ENCODE measurements at places on chromosomes 11 and 22. TPM values are rescaled to one million over a fixed set of nuclear protein-coding genes. Genes with fewer than 3 reads are reported as not detected.

DNA sequence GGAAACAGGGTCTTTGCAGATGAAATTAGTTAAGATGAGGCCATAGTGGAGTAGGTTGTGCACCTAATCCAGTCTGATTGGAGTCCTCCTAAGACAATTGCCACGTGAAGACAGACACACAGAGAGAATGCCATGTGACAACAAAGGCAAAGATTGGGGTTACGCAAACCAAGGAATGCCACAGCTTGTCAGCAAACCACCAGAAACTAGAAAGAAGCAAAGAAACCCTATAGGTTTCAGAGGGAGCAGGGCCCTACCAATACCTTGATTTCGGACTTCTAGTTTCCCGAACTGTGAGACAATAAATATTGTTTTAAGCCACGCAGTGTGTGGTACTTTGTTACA, 8.2 kb upstream of the LAYN start:
- no peak for DNase-seq

The CD248 gene
- 32.6 TPM for total RNA-seq

DNA sequence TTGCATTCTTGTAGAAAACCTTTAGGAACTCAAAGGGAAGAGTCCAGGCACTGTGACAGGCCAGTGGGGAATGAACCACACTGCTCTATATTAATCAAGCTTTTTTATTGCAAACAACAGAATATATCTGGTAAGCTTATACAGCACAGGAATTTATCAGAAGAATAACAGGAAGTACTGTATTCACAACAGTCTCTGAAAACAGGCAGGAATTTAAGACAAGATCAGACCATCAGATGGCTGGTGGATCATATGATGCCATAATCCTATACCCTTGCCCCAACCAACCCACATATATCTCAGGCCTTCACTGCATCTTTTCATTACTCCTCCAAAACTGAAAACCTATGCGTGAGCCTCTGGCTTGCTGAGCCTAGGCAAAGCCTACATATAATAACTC, 1.0 kb upstream of the HTATIP2 start:
- no peak for DNase-seq

DNA sequence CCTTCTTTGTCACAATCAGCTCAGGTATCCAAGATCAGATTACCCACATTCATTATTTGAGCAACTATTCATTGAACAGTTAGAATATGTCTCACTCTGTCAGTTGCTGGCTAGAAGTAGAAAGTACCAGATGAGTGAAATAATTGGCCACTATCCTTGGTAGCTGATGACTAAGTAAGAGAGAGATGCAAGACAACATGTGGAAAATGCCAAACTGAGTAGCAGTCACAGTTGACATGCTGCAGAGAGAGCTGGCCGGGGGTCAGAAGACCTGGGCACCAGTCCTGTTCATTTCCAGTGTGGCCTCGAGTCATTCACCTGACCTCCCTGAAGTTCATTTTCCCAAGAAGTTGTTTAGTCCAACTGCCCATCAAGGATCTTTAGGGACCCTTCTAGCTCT, 22.5 kb upstream of the SMIM35 start:
- DNase-seq, result no peak

DNA sequence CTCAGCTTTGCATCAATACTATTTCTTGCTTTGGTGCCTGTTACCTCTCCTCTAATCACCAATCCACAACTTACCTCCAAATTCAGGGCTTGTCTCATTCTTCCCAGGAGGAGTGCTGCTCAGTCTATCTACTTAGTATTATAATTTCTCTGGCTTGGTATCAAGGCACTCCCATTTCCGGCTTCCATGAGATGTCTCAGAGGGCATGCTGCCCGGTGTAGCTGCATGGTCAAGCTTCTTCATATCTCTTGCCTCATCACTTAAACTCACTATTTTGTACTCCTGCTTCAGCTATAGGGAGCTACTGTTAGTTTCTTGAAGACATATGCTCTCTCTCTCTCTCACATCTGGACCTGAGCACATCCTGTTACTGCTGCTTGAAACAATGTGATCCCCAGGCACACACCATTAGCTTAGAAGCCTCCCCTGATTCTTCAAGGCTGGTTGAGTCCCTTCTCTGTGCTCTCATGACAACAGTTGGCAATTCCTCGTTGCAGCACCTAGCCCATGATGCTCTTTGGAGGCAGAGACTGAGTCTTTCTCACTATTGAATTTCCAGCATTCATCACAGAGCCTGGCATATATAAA, 182.8 kb upstream of the SYN3 start:
- no peak for DNase-seq

DNA sequence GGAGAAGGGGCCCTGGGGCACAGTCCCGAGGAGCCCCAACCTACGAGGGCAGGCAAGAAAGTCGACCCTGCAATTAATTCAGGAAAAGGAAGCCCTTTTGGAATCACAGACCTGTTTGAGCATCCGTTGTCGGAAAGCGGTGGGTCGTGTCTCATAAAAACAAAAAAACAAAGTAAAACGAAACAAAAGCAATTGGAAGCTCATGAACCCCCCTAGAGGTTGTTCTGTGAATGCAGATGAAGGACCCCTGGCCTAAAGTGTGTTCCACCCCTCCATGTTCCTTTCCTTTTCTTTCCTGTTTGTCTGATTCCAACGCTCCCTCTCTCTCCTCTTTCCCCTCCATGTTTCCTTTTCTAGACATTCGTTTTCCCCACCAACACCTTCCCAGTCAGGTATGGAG, 203.7 kb downstream of the GRIK4 start:
- no peak for DNase-seq

DNA sequence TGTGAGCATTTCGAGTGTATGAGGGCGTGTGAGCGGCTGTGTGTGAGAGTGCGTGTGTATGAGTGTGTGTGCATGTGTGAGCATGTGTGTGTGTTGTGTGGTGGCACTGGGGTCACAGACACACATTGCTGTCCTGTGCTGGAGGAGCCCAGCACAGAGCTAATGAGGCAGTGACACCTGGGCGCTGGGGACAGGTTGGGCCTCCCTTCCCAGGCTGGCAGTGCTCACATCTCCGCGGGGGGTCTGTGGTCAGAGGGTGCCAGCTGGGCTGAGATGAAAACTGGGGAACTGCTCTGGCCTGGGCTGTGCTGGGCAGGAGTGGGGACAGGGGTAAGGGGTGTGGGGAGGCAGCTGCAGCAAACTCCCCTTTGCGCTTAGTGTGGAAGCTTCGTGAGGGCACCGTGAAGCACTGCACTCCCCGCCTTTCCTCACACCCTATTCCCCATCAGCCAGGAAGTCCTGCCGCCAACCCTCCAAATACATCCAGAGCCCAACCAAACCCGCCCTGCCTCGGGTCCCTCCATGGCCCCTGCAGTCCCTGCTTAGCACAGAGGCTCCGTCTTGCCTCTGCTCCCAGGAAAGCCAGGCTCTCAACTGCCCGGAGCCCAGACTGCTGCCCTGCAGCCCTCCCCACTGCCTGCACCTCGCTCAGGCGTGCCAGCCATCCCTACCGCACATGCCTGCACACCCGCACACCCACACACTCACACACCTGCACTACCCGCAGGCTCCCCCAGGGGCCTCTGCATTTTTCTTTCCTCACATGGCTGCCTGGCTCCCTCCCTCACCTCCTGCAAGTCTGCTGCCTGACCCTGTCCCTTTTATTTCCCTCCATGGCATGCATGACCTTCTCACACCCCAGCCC, 62.0 kb upstream of the THY1 start:
- DNase-seq, result peak; percentile 45

- DNase-seq, result peak; percentile 85
Observed at GRCh38 chr11:12086271-12087074, 23.9 kb upstream of the MICAL2 start.

The FGF19 gene
- total RNA-seq, result not detected

DNA sequence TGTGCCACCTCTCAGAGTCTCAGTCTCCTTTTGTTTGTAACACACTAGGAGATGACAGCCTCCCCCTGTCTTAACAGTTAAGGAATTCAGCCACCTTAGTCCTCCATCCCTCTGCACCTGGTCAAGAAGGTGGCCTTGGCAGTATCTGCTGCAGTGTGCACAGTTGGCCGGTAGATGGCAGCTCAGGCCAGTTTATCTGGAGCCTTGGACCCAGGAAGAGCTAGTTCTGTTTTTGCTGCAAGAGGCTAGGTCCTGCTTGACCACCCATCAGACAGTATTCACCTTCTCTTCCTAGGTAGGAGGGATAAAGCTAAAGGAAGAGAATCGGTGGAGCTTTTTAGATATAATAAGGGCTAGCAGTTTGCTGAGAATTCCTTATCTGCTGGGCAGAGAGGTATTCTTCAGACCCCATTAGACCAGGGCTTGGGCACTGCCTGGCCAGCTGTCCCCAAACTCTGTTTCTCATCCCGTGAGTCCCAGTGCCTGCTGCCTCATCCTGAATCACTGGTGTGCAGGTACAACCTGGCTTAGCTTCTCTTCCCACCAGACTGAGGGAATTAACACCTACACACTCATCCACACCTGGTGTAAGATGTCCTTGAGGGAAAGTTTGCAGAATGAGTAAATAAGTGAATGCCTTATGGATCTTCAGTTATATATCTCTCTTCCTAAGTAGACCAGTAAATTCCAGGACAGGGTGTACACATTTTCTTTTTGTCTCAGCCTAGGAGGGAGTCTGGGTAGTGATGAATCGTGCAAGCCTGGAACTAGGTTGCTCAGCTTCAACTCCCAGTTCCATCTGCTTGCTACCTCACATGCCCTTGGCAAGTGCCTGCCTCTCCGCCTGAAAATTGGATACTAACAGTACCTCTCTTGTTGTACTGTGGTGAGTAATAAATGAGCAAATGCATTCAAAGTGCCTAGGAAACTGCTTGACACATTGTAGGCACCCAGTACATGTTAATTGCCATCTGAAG, 70.8 kb upstream of the NARS2 start:
- DNase-seq, result no peak

- DNase-seq, result no peak
Observed at GRCh38 chr11:43546561-43547429, 133.7 kb upstream of the HSD17B12 start.

- DNase-seq, result no peak
Observed at GRCh38 chr11:698493-699115, 3.0 kb downstream of the TMEM80 start.

DNA sequence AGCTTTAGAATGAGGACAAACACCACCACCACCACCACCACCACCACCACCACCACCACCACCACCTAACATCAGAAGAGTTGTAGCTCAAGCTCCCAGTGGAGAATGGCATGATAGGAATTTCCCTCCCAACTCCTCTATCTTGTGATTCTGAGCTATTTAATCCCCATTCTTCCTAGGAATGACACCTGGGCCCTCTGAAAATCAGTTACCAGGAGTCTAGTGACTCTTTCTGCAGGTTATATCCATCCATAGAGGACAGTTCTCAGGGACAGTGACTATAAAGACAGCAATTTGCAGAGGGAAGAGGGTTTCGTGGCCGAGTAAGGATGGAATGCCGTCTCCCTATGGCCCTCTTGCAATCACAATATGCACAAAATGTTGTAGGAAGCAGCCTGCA, 27.8 kb downstream of the MYH9 start:
- DNase-seq, result no peak

The MCM5 gene
- total RNA-seq, result 41.3 TPM

The SCYL1 gene
- total RNA-seq, result 83.6 TPM

DNA sequence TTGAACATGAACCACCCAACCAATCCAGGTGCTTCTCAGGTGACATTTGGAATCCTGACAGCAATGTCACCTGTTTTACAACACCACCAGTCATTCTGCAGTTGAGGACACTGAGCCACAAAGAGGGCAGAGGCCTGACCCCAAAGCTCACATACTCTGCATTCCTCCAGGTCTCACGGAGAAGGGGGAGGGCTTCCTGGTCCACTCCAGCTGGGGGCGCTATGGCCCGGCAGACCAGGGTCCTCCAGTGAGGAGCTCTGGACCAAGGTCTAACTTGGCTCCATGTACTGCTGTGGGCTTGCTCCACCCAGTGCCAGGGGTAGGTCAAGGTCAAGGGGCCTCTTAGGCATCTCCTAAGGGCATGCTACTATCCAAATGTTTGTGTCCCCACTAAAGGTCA, 1.5 kb upstream of the PNPLA3 start:
- no peak for DNase-seq

The PISD gene
- 66.5 TPM for total RNA-seq

DNA sequence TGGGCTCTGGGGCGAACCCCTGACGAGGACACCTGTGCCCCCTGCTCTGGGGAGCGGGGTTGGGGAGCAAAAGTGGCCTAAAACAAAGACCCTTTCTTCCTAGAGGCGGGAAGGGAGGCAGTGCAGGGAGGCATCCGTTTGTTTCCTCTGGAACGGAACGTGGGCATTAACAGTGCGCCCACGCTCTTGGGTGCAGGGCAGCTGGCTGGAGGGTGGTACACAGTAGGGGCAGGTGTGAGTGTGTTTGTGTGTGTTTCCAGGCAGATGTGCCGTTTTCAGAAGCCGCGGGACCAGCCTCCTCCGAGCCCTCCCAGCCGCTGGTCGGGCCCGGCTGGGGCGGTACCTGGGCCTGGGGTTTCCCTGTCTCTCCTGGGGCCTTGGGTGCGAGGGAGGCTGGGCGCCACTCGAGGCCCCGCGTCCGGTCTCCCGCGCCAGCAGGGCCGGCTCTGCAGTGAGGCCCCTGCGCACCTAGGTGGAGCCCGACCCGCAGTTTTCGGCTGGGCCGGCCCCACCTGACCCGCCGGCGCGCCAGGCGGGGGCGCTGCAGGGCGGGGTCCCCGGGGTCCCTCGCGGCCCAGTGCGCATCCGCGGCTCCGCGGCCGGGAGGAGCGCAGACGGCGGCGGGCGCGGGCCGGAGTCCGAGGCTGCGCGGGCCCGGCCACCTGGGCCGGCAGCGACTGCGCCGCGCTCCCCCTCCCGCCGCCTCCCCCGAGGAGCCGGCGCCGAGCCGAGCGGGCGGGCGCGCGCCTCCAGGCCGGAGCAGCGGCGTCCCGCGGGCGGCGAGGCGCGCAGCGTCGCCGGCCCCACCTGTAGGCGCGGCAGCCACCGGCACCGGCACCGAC, 1252.7 kb downstream of the BRD1 start:
- no peak for DNase-seq

DNA sequence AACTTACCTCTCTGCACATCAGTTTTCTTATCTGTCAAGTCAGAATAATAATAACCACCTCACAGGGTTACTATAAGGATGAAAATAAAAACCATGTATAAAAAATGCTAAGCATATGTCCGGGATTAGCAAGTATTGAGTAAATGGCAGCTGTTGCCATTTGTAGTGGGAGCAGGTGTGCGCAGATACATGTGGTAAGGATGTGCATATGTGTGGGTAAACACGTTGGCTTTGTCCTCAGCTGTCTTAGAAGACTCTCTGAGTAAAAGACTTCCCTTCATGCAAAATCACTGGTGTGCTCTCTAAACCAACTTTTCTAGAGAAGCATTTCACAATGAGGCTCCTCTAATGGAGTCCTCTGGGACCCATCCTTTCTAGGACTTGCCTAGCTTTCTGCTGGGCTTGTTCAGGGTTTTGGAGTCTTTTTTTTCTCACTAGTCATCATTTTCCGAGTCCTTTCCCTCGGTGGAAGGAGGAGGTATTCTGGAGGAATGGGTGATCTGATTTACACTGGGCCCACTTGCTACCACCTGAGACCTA, 62.4 kb downstream of the NELL1 start:
- DNase-seq, result no peak

Measured in suprapubic skin (tissue), 4 donors.